Mesenteric fat pad (tissue), 1 donor: ENCODE measurements at places on chromosomes 6 and 20. TPM values are rescaled to one million over a fixed set of nuclear protein-coding genes. Genes with fewer than 3 reads are reported as not detected.

The TRIM10 gene
- total RNA-seq, result not detected

The CNKSR3 gene
- 9.9 TPM for total RNA-seq

The HEY2 gene
- total RNA-seq, result 1.3 TPM

The XKR7 gene
- not detected for total RNA-seq

The BICRAL gene
- total RNA-seq, result 12.5 TPM

The PPP1R3G gene
- 1.3 TPM for total RNA-seq

The C20orf202 gene
- 0.32 TPM for total RNA-seq
